ENCODE measurements at places on chromosomes 4 and X.

DNA sequence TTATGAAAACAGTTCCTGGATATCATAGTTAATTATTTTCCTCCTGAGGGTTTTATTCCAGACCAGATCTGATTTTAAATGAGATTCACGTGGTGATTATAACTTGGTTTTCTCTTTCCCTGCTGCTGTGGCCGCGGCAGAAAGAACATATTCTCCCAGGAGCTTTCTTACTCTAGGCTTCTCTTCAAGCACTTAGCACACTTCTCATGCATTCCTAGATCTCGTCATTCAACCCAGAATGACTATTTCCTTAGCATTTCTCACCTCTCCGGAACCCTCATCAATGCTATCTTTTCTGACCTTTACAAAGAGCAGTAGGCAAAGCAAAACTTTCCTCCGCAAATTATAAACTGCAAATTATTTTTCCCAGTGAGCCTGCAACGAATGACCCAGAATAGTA, 122.9 kb downstream of the GPAT3 start:
- no peak for DNase-seq

- no peak for DNase-seq
These were observed 213.6 kb downstream of the FBXO8 start for GRCh38 chr4:174069848-174070330.

DNA sequence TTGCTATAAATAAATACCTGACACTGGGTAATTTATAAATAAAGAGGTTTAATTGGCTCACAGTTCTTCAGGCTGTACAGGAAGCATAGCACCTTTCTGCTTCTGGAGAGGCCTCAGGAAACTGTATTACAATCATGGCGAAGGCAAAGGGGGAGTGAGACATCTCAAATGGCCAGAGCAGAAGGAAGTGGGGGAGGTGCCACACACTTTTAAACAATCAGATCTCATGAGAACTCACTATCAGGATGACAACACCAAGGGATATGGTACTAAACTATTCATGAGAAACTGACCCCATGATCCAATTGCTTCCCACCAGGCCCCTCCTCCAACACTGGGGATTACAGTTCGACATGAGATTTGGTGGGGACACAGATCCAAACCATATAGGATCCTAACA, 11.7 kb upstream of the TCEAL9 start:
- no peak for DNase-seq

- no peak for DNase-seq
These were observed 1.7 kb downstream of the TSPAN7 start for GRCh38 chrX:38563030-38563429.

DNA sequence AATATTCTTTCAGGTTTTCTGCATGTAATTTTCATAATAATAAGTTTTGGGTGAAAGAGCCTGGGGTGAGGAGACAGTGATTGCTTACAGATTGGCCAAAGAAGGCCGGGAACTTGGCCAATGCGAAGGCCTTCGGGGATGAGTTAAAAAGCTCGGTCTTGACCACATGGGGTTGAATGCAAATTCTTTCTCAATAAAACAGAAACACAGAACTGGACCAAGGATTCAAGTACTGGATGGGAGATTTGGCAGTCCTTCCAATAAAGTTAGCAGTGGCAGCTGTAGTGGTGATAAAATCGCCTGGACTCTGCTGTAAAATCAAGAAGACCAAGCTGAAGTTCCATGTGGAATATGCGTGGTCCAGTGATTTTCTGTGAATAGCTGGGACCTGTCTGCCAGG, 282.2 kb upstream of the KLF3 start:
- no peak for DNase-seq

DNA sequence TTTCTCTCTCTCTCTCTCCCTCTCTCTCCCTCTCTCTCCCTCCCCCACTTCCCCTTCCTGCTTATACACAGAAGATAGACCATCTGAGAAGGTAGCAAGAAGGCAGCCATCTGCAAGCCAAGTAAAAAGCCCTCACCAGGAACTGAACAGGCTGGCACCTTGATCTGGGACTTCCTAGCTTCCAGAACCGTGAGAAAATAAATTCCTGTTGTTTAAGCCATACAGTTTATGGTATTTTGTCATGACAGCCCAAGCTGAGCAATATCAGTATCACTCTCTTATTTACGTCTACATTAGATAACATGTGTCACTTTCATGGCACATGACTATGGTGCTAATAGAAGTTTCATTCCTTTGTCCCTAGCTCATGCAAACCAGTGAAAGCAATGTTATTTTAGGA, 581.1 kb downstream of the INPP4B start:
- DNase-seq: no peak

GRCh38 chr4:8303485-8304281, 34.1 kb downstream of the HTRA3 start:
- no peak for DNase-seq

- DNase-seq: peak; percentile 4
These were observed 10.3 kb upstream of the NAT8L start for GRCh38 chr4:2048831-2049230.

DNA sequence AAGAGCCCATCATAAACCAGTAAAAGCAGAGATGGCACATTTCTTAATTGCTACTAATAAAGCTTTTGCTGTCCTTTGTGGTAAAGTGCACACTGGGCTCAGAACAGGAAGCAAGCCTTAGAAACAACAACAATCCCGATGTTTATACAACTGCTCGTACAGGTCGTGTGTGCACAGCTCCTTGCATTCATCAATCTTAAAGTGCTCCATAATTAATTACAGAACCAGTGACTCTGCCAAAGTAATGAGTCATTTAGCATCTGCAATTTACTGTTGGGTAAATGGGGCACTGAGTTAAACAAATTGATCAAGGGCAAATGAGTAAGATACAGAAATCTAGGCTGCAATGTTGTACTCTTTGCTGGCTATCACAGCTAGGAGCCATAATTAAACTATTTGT, 61.3 kb upstream of the TXK start:
- no peak for DNase-seq

DNA sequence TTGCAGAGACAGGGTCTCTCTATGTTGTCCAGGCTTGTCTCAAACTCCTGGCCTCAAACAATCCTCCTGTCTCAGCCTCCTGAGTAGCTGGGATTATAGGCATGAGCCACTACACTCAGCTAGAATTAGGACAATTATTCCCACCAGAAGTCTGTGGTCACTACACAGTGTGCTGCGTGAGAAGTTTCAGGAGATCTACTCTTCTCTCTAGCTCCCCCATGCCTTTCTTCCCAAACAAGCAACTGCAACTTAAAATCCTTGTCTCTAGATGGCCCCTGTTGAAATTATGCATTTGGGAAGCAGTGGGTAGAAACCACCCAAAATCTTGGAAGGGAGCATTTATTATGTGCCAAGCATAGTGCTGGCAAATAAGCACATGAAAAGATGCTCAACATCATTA, 21.1 kb upstream of the MAP7D3 start:
- DNase-seq: no peak

DNA sequence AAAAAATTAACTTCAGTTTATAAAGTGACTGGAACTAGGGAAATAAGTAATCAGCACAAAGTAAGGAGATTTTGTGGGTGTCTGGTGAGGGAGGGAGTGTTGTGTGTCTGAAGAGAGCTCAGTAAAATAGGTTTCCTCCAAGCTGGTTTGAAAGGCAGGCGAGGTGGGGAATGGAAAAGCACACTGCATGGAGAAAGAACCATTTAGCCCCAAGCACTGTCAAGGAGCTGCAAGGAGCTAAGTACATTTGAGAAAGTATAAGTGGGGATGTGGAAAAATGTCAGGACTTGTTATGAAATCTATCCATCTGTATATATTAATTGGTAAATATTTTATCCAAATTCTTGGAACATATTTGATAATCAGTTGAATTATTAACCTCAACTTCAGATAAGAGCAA, 956 bp downstream of the C4orf51 start:
- no peak for DNase-seq

- DNase-seq: no peak
These were observed 9.7 kb upstream of the EOLA2 start for GRCh38 chrX:149948016-149948415.

DNA sequence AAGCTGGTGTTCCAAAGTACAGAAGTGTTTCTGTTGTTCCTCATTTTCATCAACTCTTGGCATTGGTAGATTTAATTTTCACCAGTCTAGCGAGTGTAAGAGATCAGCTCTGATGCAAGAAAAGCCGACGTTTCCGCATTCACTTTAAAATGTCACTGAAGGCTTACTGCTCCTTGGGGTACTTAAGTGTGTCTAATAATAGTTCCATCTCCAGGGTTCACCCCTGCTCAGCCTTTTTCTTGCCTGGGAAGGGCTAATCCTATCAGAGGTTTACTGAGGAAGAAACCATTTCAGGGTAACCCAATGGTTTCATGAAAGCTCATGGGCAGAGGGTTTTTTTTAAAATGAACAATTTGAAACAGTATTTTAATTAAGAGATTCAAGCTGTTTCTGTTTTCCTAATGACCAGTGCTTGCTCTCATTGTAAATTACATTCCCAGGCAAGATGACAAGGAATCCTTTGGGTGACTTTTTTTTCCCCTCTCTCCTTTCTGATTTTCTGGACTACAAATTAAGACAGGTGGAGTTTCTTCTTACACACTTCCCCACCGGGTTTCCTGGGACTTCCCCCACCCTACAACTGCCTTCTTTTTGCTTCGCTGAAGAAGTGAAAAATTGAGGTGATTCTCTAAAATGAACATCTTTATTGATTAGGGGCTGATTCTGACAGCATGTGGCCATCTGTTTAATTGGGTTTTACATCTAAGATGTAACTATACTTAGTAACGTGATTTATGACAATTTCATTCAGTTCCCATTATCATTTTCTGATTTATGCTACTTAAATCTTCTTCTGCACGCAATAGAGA, 78.7 kb upstream of the CBLL2 start:
- no peak for DNase-seq

GRCh38 chrX:45134315-45134731, 66.4 kb downstream of the DIPK2B start:
- no peak for DNase-seq

DNA sequence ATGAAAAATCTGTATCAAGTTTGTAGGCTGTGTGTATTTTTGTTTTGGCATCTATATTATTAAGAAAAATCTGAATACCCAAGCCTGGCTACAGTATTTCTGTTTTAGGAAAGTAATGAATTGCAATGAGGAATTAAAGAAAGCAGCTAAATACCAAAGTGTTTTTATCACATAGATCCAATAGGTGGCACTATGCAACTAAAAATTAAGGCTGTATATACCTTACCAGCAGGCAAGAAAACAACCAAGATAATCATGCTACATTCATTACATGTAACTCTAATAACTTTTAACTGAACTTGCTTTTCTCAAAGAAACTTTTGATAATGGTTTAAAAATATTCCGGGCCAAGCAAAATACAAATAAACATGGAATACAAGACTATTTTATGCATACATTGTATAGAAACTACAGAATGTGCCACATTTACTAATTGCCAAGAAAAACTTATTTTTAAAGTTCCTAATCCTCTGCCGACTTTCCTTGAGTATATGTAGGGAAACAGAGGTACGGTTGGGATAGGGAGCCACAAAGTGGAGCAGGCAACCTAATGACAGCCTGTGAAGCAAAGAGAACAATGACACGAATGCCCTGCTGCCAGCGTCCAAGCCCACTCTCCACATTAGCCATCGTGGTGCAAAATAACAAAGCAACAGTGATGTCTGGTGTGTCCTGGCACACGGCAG, 63.7 kb downstream of the SEC24D start:
- DNase-seq: no peak

- no peak for DNase-seq
These were observed 169.7 kb downstream of the FRMPD4 start for GRCh38 chrX:12307961-12308360.

DNA sequence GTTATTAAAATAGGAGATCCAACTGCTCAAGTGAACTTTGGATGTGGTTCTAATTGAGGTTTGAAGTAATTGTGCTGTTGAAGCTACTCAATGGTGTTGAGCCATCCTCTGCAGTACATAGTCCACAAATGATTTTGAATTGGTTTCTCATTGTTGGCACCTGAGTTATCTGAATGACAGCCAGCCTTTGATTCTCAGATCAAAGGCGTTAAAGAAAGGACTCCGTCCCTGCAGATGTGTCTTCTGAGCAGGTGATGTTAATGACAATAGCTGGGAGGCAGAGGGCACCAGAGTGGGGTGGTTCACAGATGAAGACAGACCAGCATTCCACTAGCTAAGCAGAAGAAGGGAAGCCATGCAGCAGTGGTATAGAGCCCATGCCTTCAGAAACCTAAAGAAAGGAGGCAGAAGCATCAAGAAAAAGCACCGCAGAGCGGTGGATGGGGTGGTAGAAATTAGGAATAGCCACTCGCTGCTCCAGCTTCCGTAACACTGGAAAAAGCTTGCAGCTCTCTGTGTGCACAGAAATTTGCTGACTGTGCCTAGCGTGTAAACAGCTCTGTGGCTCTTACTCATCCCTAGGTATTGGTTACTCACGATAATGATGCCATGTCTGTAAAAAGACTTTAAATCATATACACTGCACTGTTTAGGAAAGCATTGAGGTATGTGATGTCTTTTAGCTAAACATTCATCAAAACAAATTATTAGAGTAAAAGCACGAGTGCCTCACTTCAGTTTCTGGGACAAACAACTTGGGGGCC, 79.2 kb upstream of the CLCN4 start:
- no peak for DNase-seq

GRCh38 chr4:174358829-174359228, 75.1 kb downstream of the CEP44 start:
- DNase-seq: no peak

DNA sequence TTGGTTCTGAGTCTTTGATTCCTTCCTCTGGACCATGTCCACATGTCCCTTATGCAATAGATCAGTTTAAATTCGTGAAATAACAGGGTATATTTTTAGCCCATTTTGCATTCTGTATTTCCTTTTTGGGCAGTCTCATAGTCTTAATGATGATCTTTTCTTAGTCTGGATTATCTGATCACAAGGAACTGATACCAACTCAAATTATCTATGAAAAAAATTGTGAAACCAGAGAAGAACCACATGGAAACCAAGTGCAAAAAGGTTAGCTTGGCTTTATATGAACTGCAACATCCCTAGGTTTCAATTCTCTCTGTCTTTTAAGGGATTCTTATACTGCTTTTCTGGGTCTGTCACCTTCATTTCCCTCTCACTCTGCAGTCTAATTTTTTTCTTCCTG, 608.6 kb upstream of the AADAT start:
- DNase-seq: no peak

DNA sequence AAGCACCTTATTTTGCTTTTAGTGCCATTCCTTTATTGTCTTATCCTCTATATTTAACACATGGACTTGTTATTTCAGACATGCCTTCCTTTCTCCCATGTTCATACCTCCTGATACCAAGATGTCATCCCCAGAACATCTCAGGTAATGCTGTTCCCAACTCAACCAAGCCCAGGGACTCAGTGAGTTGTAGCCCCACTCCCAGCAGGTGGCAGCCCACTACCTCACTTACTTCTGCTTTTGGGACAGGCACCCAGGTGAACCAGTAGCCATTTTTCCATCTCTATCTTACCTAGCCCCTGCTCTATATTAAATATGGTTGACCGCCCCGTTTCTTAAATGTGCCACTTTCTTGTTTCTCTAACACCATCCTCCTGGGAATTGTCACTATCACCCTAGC, 199.0 kb downstream of the DCHS2 start:
- no peak for DNase-seq

GRCh38 chrX:110006821-110007375, 4.0 kb downstream of the TMEM164 start:
- DNase-seq: no peak

All from frontal cortex (tissue), 4 donors.